ENCODE measurements at places on chromosomes 13 and 19. TPM values are rescaled to one million over a fixed set of nuclear protein-coding genes. Genes with fewer than 3 reads are reported as not detected.

Gene CASP14
- not detected for total RNA-seq

Gene GNA15
- total RNA-seq = under 0.01 TPM

Gene C5AR1
- not detected for total RNA-seq

Gene COX7A1
- total RNA-seq = 88.5 TPM

Gene WDFY2
- 4.4 TPM for total RNA-seq

Gene TNFSF9
- total RNA-seq = 0.40 TPM

Gene METTL21C
- total RNA-seq = not detected

Gene LILRB3
- total RNA-seq = not detected

Gene MCEMP1
- not detected for total RNA-seq

Gene TMEM190
- not detected for total RNA-seq

Gene TMEM221
- not detected for total RNA-seq

Gene NEK5
- under 0.01 TPM for total RNA-seq

Gene PTGIR
- 0.20 TPM for total RNA-seq

Gene KCTD15
- total RNA-seq = 21.4 TPM

Gene CATSPERD
- total RNA-seq = not detected

Gene URAD
- not detected for total RNA-seq

Gene MRPL54
- total RNA-seq = 61.2 TPM

Gene DCT
- not detected for total RNA-seq

Gene GPR180
- total RNA-seq = 8.5 TPM

Gene SIAH3
- total RNA-seq = not detected

Gene ARHGEF1
- total RNA-seq = 24.0 TPM

Gene MISP3
- total RNA-seq = not detected

Gene KLK6
- total RNA-seq = not detected

Gene ZNF729
- not detected for total RNA-seq

Gene CABP5
- total RNA-seq = not detected

Measured in lung microvascular endothelial cell (primary cell).